GM12892 (cell line): ENCODE measurements at places on chromosomes 7 and 10.

- no peak for DNase-seq
These were observed 4.2 kb downstream of the TMEM248 start for GRCh38 chr7:66925255-66925654.

- no peak for DNase-seq
These were observed 22.5 kb downstream of the ARL4A start for GRCh38 chr7:12709726-12710502.

DNA sequence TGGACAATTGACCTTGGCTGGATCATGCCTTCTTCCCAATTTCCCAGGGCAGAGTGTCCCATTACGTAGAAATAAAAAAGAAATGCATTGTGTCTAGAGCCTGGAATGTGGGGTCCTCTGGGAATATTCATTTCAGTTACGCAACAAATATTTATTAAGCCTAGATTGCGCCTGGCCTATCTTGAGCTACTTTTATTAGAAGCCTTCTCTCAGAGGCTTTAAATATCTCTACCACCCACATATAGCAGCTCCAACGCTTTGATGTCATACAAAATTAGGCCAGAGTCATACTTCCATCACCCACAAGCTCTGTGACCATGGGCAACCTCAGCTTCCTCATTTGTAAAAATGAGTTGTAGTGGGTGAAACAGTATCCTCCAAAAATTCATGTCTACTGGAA is 24.9 kb upstream of the CARD11 start:
- no peak for DNase-seq

GRCh38 chr7:12620371-12620770 is 49.9 kb downstream of the SCIN start:
- no peak for DNase-seq

DNA sequence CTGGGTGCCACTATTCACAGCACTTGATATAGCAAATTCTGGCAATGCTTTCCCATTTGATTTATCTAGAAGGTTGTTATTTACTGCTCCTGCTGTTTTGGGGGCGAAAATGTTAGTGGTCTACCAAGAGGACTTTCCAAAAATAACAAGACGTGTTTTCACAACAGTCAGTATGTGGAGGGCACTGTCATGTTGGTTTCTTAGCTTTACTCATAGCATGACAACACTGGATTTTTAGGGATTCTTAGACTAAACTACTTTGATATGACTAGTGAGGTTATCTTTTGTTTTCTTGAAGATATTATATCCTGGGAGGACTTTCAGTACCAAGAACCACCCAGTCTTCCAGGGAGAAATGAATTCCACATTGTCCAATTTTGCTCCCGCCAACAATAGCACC is 49.4 kb downstream of the NUDCD3 start:
- DNase-seq: no peak

DNA sequence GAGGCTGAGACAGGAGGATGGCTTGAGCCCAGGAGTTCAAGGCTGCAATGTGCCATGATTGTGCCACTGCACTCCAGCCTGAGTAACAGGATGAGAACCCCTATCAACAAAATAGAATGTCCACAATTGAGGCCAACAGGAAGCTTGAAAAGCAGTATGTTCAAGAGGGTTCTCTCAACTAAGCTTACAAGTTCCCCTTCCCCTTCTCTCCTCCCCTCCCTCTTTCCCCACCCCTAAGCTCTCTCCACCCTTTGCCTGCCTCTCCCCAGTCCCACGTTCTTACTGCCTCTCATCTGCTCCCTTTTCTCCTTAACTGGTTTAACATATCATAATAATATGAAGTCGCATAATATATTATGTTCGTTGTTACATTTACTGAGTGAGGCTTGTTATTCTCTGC is 35.4 kb downstream of the KIAA1549 start:
- no peak for DNase-seq

DNA sequence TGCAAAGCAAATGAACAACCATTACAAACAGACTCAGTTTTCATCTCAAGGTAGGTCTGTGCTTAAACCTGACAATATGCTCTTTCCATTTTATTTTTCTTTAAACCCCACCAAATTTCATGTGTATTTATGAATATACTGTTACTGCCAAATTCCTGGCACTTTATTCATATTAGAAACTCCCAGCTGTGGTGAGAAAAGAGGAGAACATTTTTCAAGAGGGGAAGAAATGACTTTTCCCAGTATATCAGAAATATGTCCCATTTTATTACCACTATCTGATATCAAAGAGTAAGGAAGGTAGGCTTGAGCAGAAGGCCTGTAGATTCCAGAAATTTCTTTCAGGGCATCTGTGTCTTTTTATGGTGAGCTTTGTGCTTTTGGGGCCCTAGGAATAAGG is 189.6 kb downstream of the ADAM12 start:
- no peak for DNase-seq

- no peak for DNase-seq
These were observed 43.8 kb downstream of the CYTH3 start for GRCh38 chr7:6228361-6229229.
